D341Med (cell line): ENCODE measurements at places on chromosomes 1 and 21.

GRCh38 chr1:109327285-109327684 lies 20.5 kb upstream of the MYBPHL start:
- no peak for DNase-seq

GRCh38 chr1:165884690-165885304 lies 57.4 kb downstream of the UCK2 start:
- DNase-seq, result no peak

- peak; percentile 40 for DNase-seq
Observed at GRCh38 chr21:26965040-26965906, 1.6 kb downstream of the ADAMTS5 start.

DNA sequence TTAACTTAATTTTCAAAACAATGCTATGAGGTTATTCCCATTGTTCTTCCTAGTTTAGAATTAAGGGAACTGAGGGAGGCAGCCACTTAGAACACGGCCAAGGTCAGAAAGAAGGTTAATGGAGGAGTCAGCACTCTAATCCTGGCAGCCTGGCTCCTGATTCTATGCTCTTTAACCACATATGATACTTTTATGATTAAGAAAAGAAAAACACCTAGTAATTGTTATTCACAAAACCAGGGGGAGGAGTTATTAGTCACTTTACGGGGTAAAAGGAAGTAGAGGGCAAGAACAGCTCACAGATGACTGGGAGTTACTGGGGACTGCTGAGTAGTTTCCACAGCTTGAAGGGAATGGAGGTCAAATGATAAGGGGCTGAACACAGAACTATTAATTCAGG lies 38.6 kb downstream of the GADD45A start:
- no peak for DNase-seq

GRCh38 chr1:185939142-185939541 lies 205.0 kb downstream of the HMCN1 start:
- DNase-seq, result no peak

- no peak for DNase-seq
Observed at GRCh38 chr1:116370181-116370580, 2.9 kb upstream of the ATP1A1 start.

DNA sequence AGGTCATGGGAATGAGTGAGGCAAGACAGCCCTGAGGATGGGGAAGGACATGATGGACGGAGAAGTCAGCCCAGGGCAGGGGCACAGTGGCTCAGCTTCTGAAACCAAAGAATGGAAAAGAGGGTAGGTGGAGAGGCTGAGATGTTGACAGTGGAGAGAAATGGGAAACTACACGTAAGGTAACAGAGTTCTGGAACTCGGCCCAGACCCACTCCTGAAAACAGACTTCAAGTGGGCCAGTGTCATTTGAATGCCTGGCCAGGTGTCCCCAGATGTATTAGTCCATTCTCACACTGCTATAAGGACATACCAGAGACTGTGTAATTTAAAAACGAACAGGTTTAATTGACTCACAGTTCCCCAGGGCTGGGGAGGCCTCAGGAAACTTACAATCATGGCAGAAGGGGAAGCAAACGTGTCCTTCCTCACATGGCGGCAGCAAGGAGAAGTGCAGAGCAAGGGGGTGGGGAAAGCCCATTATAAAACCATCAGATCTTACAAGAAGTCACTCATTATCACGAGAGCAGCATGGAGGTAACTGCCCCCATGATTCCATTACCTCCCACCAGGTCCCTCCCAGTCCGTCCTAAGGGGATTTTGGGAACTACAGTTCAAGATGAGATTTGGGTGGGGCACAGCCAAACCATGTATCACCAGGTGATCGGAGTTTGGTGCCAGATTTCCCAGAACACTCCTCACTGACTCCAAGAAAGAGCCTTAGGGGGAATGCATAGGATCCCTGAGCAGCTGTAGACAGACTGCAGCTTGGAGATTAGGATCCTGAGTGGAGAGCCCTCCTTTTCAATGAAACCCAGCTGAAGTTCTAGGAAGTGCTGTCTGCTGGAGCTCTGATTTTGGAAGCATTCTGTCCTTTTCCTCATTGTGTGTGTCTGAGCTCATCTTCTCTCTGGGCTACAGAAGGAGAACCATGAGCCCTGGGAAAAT lies 40.3 kb downstream of the FHAD1 start:
- no peak for DNase-seq

DNA sequence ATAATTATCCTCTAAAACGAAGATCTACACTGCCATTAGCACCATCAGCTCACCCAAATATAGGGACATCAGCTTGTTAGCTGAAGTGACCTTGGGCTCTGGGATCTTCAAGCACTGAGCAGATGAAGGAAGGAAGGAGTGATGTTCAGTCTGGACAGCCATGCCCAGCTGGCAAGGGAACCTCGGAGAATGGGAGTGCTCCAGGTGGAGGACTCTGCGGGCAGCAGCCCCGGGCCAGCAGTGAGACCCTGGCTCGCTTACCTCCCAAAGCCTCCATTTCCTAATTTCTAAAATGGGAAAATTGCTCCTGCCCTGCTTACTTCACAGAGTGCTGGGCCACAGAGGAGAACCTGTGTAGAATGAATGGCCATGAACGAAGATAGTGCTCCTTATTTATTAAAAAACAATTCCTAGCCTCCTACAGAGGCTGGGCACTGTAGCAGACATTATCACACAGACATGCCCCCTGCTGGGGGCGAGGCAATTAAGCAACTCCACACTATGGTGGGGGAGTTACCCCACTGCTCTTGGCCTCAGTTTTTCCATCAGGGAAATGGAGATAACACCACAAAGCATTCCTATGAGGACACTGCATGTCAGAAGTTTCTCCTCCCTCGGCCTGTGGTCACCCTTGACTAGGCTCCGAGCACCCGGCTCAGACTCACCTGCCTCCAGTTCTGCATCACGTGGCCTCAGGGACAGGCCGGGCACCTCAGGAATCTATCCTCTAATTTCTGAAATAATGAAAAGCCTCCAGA lies 117.6 kb downstream of the KCNN3 start:
- DNase-seq, result no peak

DNA sequence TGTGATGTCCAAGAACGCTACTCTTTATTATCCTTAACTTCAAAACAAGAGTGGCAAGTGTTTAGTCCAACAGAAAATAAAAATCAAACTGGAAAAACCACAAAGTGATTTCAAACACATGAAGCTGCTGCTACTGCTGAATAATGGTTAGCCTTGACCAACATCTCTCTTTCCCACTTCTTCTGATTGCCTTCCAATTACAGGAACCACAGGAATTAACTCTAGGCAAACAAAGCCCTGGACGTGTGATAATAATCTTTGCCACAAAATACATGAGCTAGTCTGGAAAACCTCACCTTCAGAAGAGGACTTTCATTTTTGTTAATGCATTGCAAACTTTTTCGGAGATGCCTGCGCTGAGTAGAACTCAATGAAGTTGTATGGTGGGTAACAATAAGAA lies 48.6 kb upstream of the COL11A1 start:
- DNase-seq, result no peak

DNA sequence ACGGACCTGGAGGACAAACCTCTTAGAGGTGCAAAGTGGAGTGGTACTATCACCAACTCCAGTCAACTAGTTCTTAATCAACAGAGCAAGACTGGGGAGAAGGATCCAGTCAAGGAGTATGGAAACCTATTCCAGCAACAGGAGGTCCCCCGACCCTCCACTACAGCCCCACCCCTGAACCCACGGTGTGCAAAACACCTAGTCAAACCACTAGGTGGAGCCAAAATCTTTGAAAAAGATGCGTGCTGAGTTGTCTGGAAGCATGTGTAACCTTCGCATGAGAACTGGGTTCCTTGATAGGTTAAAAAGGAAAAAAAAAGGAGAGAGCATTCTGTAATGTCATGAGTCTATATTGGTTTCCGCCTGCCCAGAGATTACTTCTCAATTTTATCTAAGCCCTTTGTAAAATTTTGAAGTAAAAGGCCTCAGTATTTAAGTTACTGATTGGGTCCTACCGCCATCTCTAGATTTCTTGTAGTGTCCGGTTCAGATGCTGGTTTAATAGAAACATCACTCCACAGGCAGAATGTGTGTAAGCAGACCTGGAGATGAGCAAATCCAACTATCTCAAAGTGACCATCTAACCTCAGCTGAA lies 81.9 kb upstream of the HAO2 start:
- DNase-seq, result peak; percentile 68

DNA sequence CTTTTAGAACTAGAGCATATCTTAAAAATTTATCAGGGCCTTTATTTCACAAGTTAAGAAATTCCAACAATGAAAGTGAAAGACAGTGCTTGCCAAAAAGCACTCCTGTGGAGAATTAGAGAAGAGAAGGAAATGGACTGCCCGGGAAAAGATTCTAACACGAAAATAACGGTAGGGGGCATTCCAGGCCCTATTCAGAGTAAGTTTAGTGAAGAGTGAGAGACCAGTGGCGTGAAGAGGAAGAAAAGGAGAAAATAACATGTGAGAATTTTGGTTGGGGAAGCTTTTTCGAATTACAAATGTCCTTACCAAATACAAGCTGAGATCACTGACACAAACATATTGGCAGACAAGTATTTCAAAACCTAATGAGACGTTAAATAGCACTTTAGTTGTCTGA lies 38.4 kb upstream of the RBM34 start:
- no peak for DNase-seq

DNA sequence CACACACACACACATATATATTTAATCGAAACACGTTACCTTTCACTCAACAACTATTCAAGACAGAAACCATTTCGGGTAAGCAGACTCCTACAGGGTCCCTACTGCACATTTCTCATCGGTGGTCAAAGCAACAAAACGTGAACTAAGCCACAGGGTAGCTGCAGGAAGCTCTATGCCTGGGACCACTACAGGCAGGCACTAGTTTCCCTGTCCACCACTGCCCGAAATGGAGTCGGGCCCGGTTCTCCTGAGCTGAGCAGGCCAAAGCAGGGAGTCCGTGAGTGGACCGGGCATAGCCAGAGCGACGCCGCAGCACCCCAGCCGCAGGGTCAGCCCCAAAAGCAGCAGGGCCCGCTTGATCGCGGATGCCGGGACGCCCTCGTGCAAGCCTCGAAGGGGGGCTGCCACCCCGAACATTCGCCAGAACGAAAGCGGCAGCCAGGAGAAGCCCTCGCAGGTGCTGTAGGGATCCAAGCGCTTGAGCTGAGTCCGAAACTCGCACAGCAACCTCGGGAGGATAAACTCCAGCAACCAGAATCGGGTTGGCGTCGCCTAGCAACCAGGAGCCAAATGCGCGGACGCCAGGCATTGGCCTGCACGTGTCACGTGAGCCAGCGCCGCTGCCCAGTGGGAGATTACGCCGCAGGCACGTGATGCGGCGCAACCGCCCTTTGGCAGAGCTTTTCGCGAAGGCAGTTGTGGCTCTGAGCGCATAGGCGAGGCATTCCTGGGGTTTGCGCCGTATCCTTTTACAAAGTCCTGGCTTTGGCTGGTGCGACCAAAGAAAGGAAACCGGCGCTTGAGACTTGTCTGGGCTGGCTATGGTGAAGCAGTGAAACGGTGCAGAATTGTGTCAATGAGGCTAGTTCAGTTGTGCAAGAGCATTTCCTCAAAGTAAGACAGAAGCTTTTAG lies 13.9 kb upstream of the DDI2 start:
- peak; percentile 49 for DNase-seq

DNA sequence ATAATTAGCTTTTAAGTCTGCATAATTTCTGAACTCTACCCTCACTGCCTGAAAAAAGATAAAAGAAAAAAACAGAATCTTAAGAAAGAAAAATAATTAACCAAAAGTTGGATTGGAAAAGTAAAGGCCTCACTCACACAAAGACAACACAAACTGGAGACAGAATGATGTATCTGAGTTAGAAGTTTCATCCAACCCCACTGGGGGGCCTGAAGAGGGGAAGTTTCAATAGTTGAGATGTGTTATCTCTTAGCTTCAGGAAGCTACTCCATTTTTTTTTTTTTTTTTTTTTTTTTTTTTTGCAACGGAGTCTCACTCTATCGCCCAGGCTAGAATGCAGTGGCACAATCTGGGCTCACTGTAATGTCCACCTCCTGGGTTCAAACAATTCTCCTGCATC lies 19.9 kb downstream of the SYDE2 start:
- no peak for DNase-seq

DNA sequence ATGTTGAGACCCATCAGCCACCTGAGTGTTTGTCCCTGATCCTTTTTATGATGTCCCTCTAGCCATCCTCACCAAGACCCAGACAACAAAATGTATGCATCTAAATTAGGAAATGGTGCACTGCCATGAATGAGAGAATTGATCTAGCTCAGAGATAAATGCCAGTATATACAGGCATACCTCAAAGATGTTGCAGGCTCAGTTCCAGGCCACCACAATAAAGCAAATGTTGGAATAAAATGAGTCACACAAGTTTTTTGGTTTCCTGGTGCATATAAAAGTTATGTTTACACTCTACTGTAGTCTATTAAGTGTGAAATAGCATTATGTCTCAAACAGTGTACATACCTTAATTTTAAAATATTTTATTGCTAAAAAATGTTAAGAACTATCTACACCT lies 63.9 kb downstream of the CHIA start:
- DNase-seq, result no peak

- peak; percentile 71 for DNase-seq
Observed at GRCh38 chr1:179178950-179179349, 50.5 kb downstream of the ABL2 start.

- no peak for DNase-seq
Observed at GRCh38 chr1:157194731-157195520, 56.7 kb upstream of the ETV3 start.

GRCh38 chr1:217813031-217813430 lies 181.9 kb downstream of the SPATA17 start:
- no peak for DNase-seq

GRCh38 chr1:204961765-204962419 lies 81.1 kb upstream of the CNTN2 start:
- DNase-seq, result no peak

GRCh38 chr1:245621589-245621988 lies 466.8 kb downstream of the KIF26B start:
- DNase-seq, result no peak

- no peak for DNase-seq
Observed at GRCh38 chr1:55040083-55040932, 960 bp downstream of the PCSK9 start.

DNA sequence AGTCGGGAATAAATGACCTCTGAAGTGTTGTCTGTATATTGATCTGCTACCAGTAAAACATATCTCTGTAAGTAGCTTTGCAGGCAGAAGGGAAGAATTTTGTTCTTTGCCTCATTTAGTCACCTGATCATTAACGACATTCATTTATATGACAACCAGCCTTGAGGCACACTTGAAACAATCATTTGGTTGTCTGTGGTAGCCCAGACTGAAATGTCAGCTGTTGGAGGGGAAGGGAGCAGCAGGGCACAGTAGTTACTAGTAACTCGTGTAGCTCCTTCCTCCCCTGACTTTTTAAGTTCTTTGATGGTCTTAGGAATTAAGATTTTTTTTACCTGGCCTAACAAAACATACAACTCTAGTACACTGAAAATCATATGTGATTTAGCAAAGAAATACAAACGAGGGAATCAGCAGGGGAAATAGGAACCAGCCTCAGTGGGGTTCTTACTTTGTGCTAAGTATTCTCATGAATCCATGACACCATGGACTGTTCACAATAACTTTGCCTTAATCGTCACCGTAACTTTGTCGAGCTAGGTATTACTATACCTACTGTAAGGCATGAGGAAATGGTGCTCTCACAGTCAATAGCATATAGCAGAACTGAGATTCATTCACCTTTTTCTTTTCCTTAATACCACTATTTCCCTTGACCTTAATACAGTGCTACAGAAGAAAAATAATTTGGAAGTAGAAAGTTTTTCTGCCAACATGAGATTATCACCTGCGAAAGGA lies 6.4 kb downstream of the IL12RB2 start:
- no peak for DNase-seq
